ENCODE measurements at places on chromosomes 11 and 22. TPM values are rescaled to one million over a fixed set of nuclear protein-coding genes. Genes with fewer than 3 reads are reported as not detected.

DNA sequence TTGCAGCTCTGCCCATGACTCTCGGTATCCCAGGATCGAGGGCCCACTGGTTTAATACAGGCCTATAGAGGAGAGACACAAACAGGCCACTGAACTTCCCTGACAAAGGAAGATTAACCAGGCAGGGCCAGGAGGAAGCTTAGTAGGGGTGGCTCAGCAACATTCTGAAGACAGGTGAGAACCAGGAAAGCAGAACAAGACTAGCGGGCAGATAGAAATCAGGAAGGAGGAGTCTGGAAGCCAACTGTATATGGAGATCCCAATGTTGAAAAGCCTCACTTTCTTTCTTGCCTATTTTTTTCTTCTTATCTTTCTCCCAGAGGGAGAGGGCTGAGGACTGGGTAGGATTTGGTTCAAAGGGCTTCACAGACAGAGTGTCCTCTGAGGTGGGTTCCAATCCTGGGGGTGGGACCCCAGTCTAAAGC lies 5.4 kb downstream of the PI4KA start:
- no peak for DNase-seq

- DNase-seq, result no peak
Observed at GRCh38 chr22:39239561-39240423, 5.0 kb downstream of the PDGFB start.

GRCh38 chr22:40829131-40829530 lies 10.0 kb upstream of the SLC25A17 start:
- DNase-seq, result no peak

GRCh38 chr22:22578702-22579424 lies 19.8 kb upstream of the PRAME start:
- DNase-seq, result no peak

Gene GRM5
- total RNA-seq, result not detected

Gene SNX32
- 1.4 TPM for total RNA-seq

Data from activated T-cell treated with anti-CD3 and anti-CD28 coated beads, Interleukin-2, amount 50 U/mL, for 4 hours (primary cell).